Hematopoietic multipotent progenitor cell treated with erythropoietin and hydrocortisone succinate and interleukin-3 and kit ligand, for 15 days (in vitro differentiated cells): ENCODE measurements at places on chromosomes 7 and 10.

DNA sequence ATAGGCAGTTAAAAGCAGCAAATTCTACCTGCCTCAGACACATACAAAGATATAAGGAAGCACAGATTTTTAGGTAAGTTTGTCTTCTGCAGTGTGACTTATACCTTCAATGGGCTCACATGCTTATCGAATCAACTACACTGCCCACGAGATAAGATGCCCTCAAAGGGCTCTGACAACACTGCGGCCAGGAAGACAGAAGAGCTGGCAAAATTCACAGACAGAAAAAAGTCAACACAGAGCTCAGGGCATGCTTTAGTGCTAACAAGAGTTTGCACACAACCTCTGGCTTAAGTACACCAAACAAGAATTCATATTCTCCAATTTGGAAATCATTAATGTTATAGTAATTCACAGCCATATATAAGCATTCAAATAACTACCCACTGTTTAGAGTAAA lies 62.3 kb downstream of the LARP4B start:
- no peak for DNase-seq

DNA sequence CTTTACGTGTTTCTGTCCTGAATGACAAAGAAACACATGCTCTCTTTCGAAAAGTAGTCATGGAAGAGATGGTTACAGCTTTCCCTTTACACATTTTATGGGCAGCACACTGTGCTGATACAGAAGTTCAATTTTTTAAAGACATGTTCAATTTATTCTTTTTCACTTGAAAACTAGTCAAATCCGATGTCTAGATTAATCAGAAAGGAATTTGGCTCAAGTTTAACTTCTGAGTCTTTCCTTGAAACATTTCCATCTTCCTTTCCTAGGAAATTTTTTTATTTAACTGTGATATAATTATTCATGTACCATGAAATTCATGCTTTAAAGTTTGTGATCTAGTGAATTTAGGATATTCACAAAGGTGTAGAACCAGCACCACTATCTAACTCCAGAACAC lies 360.1 kb downstream of the TNS3 start:
- no peak for DNase-seq

- DNase-seq: no peak
Observed at GRCh38 chr10:71203716-71204115, 8.7 kb upstream of the UNC5B start.

- DNase-seq: no peak
Observed at GRCh38 chr7:142125256-142125955, 13.9 kb downstream of the MGAM2 start.

- DNase-seq: no peak
Observed at GRCh38 chr7:114940220-114940619, 18.3 kb downstream of the MDFIC start.
